Stimulated activated CD4-positive, alpha-beta T cell treated with anti-CD3 and anti-CD28 coated beads, TNF-alpha, amount 100 ng/mL, for 4 hours (primary cell): ENCODE measurements at places on chromosomes 3 and 15.

DNA sequence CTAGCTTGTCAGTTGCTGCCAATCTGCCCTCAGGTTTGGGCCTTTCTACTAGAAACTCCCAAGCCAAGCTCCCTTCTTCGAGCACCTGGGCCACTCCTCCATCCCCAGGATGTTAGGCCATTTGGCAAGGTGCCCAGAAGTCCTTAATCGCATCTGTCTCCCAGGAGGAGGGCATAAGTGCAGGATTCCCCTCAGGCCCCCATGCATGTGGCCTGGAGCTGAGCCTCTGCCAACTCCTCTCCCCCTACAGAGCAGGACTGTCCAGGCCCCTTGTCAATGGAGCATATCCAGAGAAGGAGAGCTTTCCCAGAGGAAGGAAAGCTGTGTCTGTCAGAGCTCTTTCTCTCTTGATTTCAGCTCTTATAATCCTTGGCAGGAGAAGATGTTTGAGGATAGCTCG is 182.6 kb upstream of the ROPN1 start:
- DNase-seq = no peak

DNA sequence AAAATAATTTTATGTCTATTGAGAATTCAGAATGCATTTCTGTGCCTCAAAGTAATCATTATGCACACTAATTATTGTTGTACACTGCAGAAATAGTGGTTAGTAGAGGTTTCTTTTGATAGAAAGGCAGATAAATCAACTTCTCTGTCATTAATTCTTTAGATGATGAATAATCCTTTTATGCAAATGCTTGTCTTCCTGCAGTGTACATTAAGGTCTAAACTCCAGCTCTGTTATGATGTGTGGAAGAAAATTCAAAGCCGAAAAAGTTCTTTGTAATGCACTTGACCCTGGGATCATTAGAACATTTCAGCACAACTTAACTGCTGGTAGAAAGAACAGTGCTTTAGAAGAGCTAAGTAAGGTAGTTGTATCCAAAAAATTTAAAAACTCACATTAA is 353.0 kb downstream of the NLGN1 start:
- DNase-seq = no peak

DNA sequence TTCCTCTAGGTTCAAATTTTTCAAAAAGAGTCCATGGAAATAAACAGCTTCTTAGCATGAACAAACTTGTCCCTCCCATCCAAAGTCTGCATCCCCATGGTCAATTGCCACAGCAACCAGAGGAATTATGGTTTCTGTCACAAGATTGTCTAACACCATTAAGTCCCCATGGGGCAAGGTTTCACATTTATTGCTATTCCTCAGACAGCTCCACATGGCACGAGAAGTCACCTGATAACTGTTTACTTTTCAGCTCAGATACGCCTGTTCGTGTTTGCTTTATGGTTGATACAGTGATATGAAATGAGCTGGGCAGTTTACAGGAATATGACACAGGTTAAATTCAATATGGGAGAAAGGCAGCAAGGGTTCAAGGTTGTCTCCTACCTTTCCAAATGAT is 37.9 kb upstream of the MUC13 start:
- no peak for DNase-seq

DNA sequence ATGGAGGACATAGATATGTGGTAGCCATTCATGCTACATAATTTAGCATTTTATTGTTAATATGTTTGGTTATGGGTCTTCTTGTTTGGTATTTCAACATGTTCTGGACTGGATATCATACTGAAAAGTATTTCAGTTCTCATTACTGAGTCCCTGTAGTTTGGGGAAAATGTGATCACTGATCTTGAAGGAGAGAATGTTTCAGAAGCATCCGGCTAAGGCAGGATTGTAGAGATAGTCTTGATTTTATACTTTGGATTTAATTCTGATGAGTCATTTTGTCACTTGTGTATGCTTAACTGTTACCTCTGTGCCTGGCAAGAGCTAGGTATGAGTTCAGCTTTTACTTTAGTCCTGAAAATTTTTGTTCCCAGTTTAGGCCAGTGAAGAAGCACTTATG is 7.1 kb downstream of the CHD2 start:
- DNase-seq = no peak

DNA sequence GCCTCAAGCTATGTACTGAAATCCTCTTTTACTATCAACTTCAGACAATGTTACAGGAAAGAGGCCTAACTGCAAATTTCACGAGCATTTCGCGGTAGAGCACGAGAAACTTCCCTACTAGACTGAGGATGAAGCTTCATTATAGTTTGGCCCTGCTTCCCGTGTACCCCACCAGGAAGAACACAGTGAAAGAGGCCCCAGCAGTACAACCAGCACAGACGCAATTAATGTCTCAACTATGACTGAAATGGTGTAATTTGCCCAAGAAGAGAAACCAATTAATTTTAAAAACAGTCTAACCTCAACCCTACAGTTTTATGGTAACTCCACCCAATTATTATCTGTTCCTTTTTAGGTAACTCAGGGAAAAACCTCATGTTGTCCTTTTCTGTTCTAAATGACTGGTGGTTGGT is 12.1 kb downstream of the CHSY1 start:
- no peak for DNase-seq

DNA sequence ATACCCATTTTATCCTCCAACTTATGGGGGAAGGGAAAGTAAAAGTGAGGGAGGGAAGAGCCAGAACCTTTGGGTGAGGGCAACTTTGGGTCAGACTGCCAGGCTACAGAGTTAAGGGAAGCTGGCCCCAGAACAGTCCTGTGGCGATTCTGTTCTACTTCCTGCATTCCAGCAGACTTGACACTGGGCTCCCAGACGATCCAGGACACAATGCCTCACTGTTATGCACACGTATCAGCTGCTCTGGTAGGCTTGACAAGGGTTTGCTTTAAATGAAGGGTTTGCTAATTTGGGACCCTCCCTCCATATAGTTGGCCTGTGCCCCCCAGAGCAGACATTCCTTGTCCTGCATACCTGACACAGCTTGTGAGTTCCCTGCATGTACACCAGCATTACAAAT is 10.7 kb downstream of the GORASP1 start:
- DNase-seq = no peak

GRCh38 chr15:45111390-45112142 is 2.4 kb downstream of the DUOX2 start:
- DNase-seq = no peak

DNA sequence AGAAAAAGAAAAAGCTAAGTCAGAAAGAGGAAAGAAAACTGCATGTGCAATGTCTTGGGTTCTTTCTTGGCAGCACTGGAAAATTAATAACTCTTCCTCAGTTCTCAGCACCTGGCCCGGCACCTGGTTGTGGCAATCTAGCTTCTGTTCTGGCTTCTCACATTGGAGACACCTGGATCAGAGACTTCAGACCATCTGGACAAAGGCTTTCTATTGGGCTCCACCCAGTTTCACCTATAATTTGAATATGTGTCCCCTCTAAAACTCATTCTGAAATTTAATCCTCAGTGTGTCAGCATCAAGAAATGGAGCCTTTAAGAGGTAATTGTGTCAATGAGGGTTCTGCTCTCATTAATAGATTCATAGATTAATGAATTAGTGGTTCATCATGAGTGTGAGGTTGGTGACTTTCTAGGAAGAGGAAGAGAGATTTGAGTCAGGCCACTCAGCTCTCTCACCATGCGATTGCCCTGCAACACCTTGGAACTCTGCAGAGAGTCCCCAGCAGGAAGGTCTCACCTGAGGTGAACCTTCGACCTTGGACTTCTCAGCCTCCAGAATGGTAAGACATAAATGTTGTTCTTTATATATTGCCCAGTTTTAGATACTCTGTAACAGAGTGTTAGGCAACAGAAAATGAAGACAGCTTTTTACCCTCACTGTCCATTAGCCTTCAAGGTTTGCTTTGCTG is 679.9 kb downstream of the NTRK3 start:
- no peak for DNase-seq
